Karpas-422 (cell line): ENCODE measurements at places on chromosomes 2 and 18. TPM values are rescaled to one million over a fixed set of nuclear protein-coding genes. Genes with fewer than 3 reads are reported as not detected.

DNA sequence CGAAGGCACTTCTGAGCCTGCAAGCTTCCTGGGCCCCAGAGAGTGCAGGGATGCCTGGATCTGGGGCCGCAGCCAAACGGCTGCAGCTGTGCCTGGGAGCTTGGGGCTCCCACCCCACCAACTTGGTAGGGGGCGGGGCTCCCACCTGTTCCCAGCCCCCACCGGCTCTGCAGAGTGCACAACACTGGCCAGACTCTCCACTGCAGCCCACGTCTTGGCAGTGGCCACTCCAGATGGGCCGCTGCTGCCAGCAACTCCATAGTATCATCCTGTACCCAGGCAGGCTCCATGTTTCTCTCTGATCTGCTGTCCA lies 9.9 kb downstream of the DYSF start:
- no peaks in the 10 kb centered on the region for H3K4me1 ChIP-seq
- no peaks in the 10 kb centered on the region for H3K36me3 ChIP-seq
- no peaks in the 10 kb centered on the region for H3K27me3 ChIP-seq
- no peak overlapping the region for H3K4me3 ChIP-seq

KCNS3 gene
- 1.5 and 2.5 TPM in 2 replicates for total RNA-seq

DNA sequence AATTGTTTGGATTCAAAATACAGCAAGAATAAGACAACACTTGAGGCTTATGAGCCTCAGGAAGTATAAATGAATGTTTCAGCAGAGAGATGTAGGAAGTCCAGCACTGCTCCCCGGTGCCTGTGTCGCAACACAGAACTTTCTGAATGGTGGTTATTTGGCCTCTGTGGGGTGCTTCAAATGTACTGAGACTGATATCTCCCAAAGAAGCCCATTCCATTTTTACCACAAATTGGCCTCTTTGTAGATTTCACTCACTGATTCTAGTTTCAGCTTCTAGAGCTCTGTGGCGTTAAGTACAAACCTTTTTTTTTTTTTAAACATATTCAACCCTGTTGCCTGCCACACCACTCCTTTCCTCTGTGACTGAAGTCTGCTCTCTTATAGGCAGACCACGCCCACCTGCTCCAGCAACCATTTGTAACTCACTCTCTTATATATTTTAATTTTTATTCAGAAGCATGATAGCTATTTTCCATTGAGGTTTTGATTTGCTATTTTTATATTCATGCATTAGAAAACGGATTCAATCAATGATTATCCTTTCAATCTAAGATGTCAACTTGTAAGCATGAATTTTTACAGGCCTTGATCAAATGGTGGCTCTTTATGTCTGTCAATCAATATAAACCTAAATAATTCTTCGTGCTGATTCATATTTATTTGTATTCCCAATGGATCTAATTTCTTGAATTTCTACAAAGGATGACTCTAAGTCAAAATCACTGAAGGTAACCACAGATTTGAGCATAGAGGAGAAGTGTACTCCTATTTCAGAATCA lies 277.1 kb upstream of the CCDC68 start:
- H3K4me3 ChIP-seq, result no peak overlapping the region
- no peak overlapping the region for H3K27ac ChIP-seq

GRCh38 chr2:26172189-26172870 lies 558 bp upstream of the GAREM2 start:
- no peaks in the 10 kb centered on the region for H3K27me3 ChIP-seq
- H3K27ac ChIP-seq, result no peak overlapping the region
- no peak for DNase-seq

GRCh38 chr2:161316701-161317100 lies 8.5 kb downstream of the PSMD14 start:
- H3K4me3 ChIP-seq, result no peak overlapping the region
- DNase-seq, result no peak
- no peaks in the 10 kb centered on the region for H3K27me3 ChIP-seq
- H3K4me1 ChIP-seq, result peaks cover 20% of the 10 kb centered on the region
- no peak overlapping the region for H3K27ac ChIP-seq

VSNL1 gene
- total RNA-seq, result not detected in 2 replicates

DNA sequence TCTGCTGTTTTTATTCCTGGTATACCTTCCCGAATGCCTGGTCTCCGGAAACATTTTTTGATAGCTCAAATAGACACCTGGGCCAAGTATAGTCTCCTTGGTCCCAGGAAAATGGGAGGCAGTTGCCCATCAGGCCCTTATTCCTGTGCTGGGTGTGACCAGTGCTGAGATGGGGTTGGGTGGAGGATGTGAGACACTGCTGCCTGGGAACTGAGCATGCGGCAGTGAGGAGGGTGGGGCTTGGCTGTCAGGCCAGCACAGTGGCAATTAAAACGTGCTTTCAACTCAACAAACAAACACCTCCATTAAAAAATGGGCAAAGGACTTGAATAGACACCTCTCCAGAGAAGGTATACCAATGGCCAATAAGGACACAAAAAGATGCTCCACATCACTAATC lies 12.5 kb downstream of the KLHL29 start:
- no peak overlapping the region for H3K4me3 ChIP-seq
- no peak for DNase-seq
- no peaks in the 10 kb centered on the region for H3K27me3 ChIP-seq
- no peak overlapping the region for H3K27ac ChIP-seq
- H3K36me3 ChIP-seq, result no peaks in the 10 kb centered on the region

LINC00305 gene
- total RNA-seq, result 5.1 and 11.2 TPM in 2 replicates

ABCG5 gene
- total RNA-seq, result not detected in 2 replicates

AQP12B gene
- total RNA-seq, result not detected in 2 replicates

DNA sequence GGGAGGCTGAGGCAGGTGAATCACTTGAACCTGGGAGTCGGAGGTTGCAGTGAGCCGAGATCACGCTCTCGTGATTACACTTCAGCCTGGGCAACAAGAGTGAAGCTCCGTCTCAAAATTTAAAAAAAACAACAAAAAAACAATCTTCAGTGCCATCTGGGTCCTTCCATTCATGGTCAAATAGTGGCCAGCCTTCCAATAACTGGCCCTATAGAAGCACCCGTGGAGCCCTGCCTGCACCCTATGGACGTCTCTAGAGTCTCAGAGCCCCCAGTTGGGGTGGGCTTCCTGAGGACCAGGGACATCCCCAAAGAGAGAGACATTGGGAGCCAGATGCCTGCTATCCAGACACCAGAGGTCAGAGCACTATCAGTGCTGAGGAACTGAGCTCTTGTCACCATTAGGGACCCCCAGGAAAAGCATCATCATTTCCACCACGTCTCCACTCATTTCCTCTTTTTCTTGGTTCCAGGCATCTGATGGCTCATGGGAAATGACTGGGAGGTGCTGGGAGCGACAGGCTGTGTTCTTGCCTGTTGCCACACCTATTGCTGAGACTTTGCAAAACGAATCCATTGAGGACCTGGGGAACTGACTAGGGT lies 9.4 kb downstream of the NEU2 start:
- no peaks in the 10 kb centered on the region for H3K36me3 ChIP-seq
- no peak overlapping the region for H3K27ac ChIP-seq
- no peaks in the 10 kb centered on the region for H3K4me1 ChIP-seq
- no peaks in the 10 kb centered on the region for H3K27me3 ChIP-seq
- no peak for DNase-seq
- no peak overlapping the region for H3K4me3 ChIP-seq

- no peaks in the 10 kb centered on the region for H3K36me3 ChIP-seq
- DNase-seq, result no peak
- H3K4me1 ChIP-seq, result no peaks in the 10 kb centered on the region
- H3K4me3 ChIP-seq, result no peak overlapping the region
Measured at GRCh38 chr18:48597671-48598070, 58.8 kb downstream of the CTIF start.

- no peaks in the 10 kb centered on the region for H3K27me3 ChIP-seq
- H3K27ac ChIP-seq, result no peak overlapping the region
Measured at GRCh38 chr2:107072150-107072940, 186.4 kb upstream of the ST6GAL2 start.

DNA sequence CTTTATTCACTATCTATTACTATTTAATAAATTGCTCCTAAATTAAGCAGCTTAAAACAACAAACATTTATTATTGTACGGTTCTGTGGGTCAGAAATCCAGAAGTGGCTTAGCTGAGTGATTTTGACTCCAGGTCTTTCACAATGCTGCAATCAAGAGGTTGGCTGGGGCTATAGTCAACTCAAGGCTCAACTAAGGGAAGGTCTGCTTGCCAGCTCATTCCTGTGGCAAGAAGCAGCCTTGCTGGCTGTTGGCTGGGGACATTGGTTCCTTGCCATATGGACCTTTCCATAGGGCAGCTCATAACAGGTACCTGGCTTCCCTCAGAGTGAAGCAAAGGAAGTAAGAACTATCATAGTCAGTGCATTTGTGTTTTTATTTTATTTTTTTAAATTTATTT lies 5.0 kb upstream of the MRPL19 start:
- H3K36me3 ChIP-seq, result no peaks in the 10 kb centered on the region
- no peaks in the 10 kb centered on the region for H3K27me3 ChIP-seq
- H3K27ac ChIP-seq, result no peak overlapping the region
- no peak overlapping the region for H3K4me3 ChIP-seq

ASB18 gene
- not detected in 2 replicates for total RNA-seq

AQP12A gene
- not detected in 2 replicates for total RNA-seq

EMX1 gene
- total RNA-seq, result not detected in 2 replicates

DNA sequence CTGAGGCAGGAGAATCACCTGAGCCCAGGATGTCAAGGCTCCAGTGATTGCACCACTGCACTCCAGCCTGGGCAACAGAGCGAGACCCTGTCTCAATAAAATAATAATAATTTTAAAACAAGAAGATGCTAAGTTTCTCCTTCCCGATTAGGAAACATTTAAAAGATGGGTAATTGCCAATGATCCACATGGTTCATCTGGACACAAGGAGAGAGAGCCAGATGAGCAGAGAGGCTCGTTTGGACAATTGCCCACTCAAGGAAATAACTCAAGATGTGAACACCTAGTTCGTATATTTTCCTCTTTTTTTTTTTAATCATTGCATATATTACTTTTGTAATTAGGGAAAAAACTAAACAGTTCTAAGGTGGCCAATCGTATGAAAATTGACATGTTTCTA lies 3.6 kb upstream of the ACTG2 start:
- H3K4me3 ChIP-seq, result no peak overlapping the region
- no peaks in the 10 kb centered on the region for H3K36me3 ChIP-seq
- H3K4me1 ChIP-seq, result no peaks in the 10 kb centered on the region
- no peak overlapping the region for H3K27ac ChIP-seq
- no peaks in the 10 kb centered on the region for H3K27me3 ChIP-seq

GRCh38 chr2:69166812-69167468 lies 154.0 kb downstream of the ANTXR1 start:
- H3K27me3 ChIP-seq, result no peaks in the 10 kb centered on the region
- H3K27ac ChIP-seq, result no peak overlapping the region
- no peak overlapping the region for H3K4me3 ChIP-seq
- no peaks in the 10 kb centered on the region for H3K36me3 ChIP-seq
- peaks cover 21% of the 10 kb centered on the region for H3K4me1 ChIP-seq

GRCh38 chr2:951224-952006 lies 766 bp downstream of the SNTG2 start:
- H3K36me3 ChIP-seq, result no peaks in the 10 kb centered on the region
- DNase-seq, result no peak
- no peak overlapping the region for H3K4me3 ChIP-seq
- peaks cover 7% of the 10 kb centered on the region for H3K4me1 ChIP-seq
- H3K27me3 ChIP-seq, result no peaks in the 10 kb centered on the region
- H3K27ac ChIP-seq, result no peak overlapping the region
